ENCODE measurements at places on chromosomes 2 and 18. TPM values are rescaled to one million over a fixed set of nuclear protein-coding genes. Genes with fewer than 3 reads are reported as not detected.
A peak's percentile ranks its signal among the peaks of the same experiment; 100 is the strongest.

GRCh38 chr18:44507729-44508325 lies 172.9 kb upstream of the SETBP1 start:
- no peak for DNase-seq

- DNase-seq: no peak
These were observed 19.7 kb downstream of the NGEF start for GRCh38 chr2:232993231-232993821.

- DNase-seq: no peak
These were observed 179.3 kb downstream of the C1D start for GRCh38 chr2:67883316-67884087.

- DNase-seq: no peak
These were observed 83.9 kb upstream of the REV1 start for GRCh38 chr2:99573634-99574251.

POU3F3 gene
- total RNA-seq: 0.05 TPM

RIT2 gene
- 1.4 TPM for total RNA-seq

C2orf81 gene
- total RNA-seq: 3.6 TPM

GRCh38 chr18:9577361-9577760 lies 37.0 kb downstream of the PPP4R1 start:
- DNase-seq: no peak

UGT1A4 gene
- not detected for total RNA-seq

TSPYL6 gene
- total RNA-seq: not detected

GRCh38 chr2:136114382-136114781 lies 3.6 kb downstream of the CXCR4 start:
- DNase-seq: no peak

TUBA4B gene
- not detected for total RNA-seq

- peak; percentile 68 for DNase-seq
These were observed at the start of gene TFCP2L1 for GRCh38 chr2:121284463-121285449. Gene TFCP2L1 (minus strand): TSS chr2:121285202. CDS start chr2:121285109, 93 bp downstream.

KCNK3 gene
- 0.30 TPM for total RNA-seq

- DNase-seq: no peak
These were observed 125.2 kb downstream of the UBE2E3 start for GRCh38 chr2:181105562-181105961.

- no peak for DNase-seq
These were observed 3.4 kb downstream of the RAB31 start for GRCh38 chr18:9711361-9712129.

EGR4 gene
- total RNA-seq: 0.09 TPM

DNA sequence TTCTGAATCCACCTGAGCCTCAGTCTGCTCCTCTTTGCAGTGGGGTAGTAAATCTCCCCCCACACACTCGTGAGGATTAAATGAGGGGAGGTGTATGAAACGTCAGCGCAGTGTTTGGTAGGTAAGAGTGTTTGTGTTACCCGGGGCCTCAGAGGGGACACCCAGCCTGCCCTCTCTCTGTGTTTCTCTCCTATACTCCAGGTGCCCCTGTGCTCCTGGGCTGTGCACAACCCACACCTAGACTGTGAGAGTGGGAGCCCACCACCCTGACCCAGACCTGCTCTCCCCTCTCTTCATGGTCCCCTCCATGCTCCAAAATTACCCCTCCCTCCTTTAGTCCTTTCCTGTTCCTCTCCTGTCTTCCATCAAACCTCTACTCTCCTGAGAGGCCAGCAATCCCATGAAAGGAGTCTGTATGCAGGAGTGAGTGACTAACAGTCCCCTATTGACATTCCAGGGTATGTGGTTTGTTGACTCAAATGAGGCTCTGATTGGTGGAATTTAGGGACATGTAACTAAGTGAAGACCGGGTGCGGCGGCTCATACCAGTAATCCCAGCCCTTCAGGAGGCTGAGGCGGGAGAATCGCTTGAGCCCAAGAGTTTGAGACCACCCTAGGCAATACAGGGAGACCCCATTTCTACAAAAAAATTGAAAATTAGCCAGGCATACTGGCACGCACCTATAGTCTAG lies 10.4 kb downstream of the CIB4 start:
- no peak for DNase-seq

MDH1 gene
- total RNA-seq: 255 TPM

PLEK gene
- 0.37 TPM for total RNA-seq

GRCh38 chr2:226699321-226699720 lies 100.3 kb downstream of the IRS1 start:
- no peak for DNase-seq

DNA sequence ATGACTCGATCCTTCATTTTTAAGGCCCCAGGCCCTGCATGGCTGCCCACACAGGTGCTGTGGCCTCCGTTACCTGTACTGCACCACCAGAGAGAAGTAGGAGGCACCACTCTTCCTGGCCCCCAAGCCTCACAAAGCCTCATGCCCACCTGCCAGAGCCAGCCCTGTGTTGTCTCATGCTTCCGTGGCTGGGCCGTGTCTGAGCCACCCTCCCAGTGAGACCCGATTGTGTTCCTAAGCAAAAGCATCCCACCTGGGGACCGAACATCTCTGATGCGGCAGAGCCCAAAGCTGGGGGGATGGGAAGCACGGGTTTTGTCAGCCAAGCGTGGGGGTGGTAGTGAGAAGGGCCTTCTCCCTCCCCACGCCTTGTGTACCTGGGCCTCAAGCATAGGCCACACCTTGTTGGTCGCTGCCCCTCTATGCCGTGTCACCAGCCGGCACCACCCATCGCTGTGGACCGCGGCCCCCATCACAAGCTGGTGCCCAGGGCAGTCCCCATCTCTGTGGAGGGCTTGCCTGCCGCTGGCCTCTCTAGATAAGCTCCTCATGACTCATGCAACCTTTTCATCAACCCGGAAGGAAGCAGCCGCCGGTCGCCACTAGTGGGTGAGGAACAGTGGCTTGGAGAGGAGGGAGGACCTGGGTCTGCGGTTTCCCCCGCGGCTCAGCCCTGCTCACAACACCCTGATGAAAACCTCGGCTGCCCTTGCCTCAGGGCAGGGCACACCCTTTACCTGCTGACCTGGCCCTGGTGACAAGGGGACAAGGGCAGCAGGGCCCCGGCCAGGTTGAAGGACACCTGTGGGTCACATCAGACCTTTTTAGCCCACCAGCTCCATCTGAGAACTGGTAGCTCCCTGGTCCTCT lies 2.7 kb upstream of the RNPEPL1 start:
- no peak for DNase-seq

DNA sequence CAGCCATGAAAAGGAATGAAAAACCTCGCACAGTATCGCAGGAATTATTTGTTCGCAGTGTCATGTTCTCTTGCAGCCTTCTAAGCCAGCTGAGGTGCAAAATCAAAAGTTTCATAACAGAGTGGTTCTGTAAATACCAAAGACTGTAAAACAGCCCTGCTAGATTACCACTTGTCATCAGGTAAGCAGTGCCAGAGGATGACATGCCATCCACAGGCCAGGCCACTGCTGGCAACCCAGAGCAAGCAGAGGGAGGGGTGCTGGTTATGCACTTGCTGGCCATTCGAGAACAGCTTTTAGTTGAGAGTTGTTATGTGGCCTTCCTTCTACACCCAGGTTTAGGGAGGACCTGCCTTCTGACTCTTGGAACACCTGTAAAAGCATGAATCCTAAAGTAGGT lies 114.3 kb upstream of the MGAT5 start:
- no peak for DNase-seq

GRCh38 chr2:42249284-42249683 lies 80.1 kb downstream of the EML4 start:
- no peak for DNase-seq

GRCh38 chr2:225932811-225933413 lies 533.4 kb downstream of the NYAP2 start:
- DNase-seq: no peak

All from WTC11 (cell line).